CD8-positive, alpha-beta memory T cell (primary cell): ENCODE measurements at places on chromosomes 2 and 18.
A peak's percentile ranks its signal among the peaks of the same experiment; 100 is the strongest.

DNA sequence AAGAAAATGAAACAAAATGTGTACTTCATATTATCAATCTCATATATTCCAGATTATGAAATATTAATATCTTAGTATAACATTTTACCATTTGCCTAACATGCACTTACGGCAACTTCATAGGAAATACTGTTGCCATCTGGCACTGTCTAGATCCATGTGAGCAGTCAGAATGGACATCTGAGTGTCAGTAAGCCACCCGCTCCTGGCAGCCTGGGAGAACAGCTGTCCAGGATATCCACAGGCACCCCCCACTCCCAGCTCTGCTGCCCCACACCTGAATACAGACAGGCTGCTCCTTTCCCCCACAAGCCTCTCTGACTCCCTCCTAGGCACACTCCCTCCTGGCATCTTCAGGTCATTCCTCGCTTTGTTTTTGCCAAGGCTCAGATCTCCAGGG lies 127.0 kb downstream of the GAREM1 start:
- DNase-seq = no peak

- DNase-seq = no peak
Observed at GRCh38 chr2:177970670-177971454, 101.7 kb downstream of the PDE11A start.

GRCh38 chr18:44411976-44412375 lies 268.7 kb upstream of the SETBP1 start:
- no peak for DNase-seq

GRCh38 chr2:129274038-129274415 lies 705.4 kb upstream of the RAB6C start:
- no peak for DNase-seq

- DNase-seq = no peak
Observed at GRCh38 chr2:29073933-29074332, 390 bp downstream of the PCARE start.

DNA sequence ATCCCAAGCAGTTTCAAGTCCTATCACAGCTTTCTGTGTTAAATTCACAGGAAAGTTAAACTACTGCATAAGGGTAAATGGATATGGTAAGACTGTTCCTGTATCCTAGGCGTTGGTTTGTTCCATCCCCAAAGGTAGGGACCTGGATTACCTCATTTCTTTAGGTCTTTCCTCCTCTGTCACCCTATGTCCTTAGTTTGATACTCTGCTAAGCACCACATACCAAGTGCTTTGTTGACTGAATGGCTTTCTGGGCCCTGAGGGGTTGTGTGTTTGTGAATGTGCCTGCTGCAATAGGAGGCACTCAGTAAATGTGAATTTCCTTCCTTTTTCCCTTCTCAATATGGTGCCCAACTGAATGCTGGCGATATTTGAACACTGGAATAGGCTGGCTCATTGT lies 7.8 kb downstream of the NOSTRIN start:
- DNase-seq = no peak

GRCh38 chr2:73294239-73294638 lies 891 bp upstream of the EGR4 start:
- no peak for DNase-seq

DNA sequence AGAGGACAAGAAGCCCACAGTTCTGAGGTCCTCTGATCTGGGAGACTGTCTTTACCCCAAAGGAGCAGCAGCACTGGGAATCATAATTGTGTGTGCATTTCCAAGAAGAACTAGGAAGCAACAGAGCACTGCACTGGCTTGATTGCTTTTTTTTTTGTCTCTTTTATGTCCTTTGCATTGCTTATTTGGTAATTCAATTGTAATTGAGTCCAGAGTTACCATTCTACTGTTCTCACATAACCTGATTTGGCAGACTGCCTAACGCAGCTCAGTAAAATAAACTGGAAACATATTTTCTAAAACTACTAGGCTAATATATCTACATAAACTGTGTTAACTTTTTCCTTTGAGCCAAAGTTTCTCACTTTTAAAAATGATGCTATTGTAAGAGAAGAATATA lies 190.3 kb upstream of the SLC8A1 start:
- no peak for DNase-seq

GRCh38 chr2:96831679-96832078 lies 12.1 kb downstream of the ANKRD23 start:
- no peak for DNase-seq

GRCh38 chr2:32482471-32482870 lies 125.6 kb downstream of the BIRC6 start:
- no peak for DNase-seq

DNA sequence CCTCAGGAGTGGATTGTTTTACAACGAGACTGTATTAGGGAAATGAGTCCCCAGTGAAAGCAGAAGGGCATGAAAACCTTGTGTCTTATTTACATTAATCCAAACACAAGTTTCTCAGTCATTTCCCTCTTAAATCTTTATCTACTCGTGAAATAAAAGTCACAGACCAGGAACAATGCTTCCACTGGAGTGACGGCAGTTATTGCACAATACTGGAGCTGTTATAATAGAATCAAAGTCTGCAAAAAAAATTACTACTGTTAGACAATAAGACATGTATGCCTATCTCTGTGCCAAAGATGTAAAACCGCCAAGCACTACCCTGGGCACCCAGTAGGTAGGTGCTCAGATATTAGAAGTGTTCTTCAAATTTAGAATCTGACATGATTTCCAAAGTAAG lies 375.5 kb downstream of the ZNF521 start:
- DNase-seq = no peak

DNA sequence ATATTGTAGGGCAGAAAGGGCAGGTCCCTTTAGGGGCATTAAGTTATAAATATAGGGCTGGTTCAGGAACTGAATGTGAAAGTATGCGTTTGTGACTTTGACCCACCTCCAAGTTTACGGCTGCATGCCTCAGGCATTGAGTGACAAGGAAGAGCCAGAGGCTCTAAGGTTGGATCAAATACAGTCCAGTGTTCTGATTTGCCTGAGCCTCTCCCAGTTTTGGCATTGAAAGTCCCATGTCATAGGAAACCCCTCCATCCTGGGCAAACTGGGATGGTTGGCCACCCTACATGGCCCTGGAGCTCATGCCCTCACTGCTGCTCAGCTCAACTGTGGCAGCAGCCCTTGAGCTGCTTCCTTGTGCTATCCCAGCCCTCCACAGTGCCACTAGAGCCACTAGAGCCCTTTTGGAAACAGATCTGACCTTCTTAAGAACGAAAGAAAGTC lies 29.9 kb downstream of the HK2 start:
- no peak for DNase-seq

GRCh38 chr2:83654091-83654611 lies 804.9 kb downstream of the SUCLG1 start:
- no peak for DNase-seq

DNA sequence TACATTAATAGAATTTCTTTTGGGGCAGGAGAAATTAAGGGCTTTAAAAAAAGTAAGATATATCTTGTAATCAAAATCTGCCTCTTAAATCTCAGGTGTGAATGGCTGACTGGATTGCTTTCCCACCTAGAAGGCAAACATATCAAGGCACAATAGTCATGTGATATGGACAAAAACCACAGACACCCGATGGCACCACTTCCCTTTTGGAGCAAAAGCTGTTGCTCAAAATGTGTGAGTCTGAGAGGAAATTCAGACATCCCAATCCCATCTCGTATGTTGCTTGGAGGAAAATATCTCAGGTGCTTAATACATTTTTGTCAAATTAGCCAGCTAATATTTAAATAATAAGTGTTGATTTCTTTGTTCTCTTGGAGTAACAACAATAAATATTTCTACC lies 120.7 kb downstream of the KCNF1 start:
- DNase-seq = no peak

GRCh38 chr2:110940376-110940910 lies 180.3 kb upstream of the BCL2L11 start:
- no peak for DNase-seq

DNA sequence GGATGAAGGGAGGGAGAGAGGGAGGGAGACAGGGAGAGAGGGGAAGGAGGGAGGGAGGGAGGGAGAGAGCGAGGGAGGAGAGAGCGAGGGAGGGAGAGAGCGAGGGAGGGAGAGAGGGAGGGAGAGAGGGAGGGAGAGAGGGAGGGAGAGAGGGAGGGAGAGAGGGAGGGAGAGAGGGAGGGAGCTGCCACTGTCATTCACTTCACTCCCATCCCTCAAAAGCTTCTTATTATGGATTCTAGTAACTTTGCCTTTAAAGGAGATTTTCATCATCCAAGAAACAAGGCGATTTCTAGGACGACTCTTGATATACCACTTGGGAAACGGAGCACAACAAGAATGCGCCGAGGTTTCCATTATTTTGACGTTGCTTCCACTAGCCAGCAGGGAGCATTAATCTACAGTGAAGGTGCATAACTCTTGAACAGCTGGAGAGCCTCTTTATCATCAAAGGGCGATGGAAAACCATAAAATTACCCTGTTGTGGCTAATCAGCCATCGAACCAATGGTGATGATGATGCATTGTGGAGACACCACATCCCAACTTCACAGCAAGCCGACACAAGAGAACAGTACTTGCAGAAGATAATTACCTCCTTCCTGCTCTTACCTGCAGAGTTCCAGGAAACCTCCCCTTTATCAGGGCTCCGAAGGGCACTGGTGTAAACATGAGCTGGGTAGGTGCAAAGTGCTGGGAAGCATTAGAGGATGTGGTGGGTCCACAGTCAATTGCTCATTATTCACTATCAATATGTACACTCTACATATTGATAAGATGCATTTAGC lies 130.5 kb downstream of the EIPR1 start:
- DNase-seq = no peak

GRCh38 chr2:171036532-171036931 lies 107.5 kb downstream of the GORASP2 start:
- DNase-seq = no peak

GRCh38 chr2:43792653-43793052 lies 18.8 kb downstream of the DYNC2LI1 start:
- DNase-seq = no peak

DNA sequence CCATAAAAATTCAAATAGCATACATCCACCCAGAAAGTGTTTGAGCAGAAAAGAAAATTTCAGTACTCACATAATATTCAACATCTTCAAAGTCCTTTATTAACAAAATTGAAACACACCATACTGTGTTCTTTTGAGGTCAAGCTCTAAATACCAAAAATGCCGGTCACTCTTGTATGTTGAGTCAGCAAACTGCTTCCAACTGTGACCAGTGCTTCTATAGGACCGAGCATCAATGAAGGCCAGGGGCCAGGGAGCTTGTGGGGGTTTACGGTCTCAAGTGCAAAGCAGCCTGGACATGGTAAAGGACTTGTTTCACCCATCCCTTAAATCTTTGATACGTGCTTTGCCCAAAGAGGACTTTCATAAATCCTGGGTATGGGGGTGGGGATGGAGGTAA lies 112.7 kb upstream of the REV1 start:
- DNase-seq = no peak

DNA sequence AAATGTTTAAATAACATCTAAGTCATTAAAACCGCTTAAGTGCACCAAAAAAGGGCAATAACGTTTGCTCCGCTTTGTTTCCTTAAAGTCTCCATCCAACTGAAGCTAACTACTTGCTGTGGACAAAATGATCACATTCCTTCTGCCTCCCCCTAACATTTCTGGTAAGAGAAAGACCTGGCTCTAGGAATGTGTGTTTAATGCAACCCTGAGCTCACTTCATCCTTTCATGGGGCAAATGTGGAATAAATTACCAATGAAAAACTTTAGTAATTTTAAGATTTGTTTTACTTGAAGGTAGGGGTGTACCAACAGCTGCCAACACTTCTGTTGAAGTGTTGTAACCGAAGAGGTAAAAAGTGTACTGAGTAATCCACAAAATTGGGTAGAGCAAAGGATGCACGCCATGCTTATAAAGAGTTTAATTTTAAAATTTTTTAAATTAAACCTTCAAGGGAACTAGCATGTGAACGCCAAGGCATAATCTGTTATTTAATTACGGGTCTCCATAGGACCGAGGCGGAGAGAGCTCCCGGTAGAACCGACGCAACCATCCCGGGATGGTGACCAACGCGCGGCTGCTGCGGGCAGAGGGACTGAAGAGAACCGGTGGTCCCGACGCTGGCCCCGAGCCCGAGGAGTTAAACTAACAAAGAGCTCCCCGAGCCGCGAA lies 1.1 kb downstream of the HNRNPLL start:
- no peak for DNase-seq

GRCh38 chr18:12630136-12630535 lies 27.8 kb downstream of the SPIRE1 start:
- no peak for DNase-seq

DNA sequence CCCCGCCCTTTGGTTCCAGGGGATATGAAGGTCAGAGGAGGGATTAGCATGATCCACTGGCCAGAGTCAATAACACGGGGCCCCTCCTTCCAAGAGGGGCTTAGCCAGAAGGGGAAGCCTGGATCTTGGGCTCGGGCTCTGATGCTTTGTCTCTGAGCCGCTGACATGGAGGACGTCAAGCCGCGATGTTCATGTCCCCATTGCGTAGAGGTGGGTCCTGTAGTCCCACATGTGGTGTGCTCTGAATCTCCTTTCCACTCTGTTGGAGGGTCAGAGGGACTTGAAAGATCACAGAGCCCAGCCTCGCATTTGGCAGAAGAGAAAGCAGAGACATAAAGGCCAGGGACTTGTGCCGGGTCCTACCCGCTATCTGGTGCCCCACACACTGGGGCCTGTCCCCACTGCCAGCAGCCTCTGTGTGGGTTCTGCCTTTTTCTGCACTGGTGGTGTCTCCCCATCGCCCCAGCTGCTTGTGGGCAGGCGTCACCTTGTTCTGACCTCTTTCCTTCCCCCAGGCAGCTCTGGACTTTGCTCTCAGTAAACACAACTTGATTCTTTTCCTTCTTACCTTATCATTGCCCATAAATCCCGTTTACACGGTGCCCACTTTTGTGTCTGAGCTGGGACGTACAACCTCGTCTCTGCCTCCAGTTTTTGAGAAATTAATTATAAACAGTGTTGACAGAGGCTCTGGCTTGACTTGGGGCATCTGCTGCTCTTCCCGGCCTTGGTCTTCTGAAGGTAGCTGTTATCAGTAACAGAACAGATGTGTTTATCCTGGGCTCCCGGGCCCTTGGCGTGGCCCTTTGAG lies 48.8 kb downstream of the SH3BP4 start:
- no peak for DNase-seq

DNA sequence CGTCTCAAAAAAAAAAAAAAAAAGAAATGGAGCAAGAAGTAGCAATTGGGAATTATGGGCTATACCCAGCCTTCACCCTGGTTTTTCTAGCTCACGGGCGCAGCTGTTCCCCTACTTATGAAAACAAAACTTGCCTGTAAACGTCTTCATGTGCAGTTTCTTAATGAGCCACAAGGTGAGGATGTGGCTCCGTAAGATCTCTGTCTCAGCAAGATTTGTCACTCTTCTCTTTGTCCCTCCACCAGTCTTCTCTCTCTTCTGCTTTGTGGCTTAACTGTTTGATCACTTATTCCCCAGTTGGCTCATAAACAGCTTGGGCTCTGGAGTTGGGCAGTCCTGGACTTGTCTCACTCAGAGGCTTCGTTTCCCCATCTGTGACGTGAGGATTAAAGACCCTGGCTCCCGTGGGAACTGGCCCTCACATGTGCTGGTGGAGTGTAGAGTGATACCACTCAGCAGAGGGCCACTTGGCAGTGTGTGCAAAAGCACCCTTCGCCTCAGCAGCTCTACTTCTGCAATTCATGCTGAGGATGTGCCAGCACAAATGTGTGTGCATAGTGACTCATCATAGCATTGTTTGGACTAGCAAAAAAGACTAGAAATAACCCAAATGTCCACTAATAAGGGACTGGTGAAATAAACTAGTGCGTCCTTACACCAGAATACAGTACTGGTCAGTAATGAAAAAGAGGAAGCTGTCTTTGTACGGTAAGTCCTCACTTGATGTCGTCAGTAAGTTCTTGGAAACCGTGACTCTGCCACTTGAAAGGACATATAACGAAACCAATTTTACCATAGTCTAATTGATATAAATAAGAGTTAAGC lies 8.7 kb downstream of the CEP68 start:
- peak; percentile 57 for DNase-seq

GRCh38 chr2:32182667-32183066 lies 17.0 kb downstream of the SLC30A6 start:
- DNase-seq = no peak
